ENCODE measurements at places on chromosomes 2 and 18.
A peak's percentile ranks its signal among the peaks of the same experiment; 100 is the strongest.

DNA sequence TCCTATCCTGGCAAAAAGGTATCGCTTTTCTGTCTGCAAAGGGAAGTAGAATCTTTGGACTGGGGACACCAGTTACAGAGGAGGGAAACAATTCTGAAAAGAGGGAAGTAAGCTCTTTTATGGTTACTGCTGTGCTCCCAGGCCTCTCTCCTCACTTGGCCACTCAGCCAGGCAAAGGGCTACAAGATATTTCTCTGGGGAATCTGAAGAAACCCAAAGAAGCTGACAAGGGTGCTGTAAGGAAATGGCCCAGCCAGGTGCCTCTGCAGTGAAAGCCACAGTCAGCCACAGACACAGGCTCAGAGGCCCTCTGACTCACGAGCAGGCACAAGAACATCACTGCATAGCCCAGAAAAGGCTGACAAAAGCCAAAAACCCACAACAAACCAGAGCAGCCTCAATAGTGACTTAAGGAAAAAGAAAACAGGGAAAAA is 5.8 kb downstream of the HDLBP start:
- DNase-seq = peak; percentile 43

DNA sequence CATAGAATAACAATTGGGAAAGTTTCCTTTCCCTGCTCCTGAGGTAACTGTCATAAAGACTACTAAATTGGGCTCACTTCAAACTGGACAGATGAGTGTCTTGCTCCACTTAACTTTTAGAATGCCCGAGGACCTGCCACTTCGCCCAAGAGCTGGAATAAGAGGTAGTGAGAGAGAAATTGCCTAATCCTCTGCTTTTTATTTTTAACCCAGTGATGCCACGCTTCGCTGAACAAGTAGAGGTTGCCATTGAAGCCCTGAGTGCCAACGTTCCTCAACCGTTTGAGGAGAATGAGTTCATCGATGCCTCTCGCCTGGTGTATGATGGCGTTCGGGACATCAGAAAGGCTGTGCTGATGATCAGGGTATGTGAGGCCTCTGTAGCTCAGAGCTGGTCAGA is 269.4 kb upstream of the LRRTM1 start:
- DNase-seq = no peak

DNA sequence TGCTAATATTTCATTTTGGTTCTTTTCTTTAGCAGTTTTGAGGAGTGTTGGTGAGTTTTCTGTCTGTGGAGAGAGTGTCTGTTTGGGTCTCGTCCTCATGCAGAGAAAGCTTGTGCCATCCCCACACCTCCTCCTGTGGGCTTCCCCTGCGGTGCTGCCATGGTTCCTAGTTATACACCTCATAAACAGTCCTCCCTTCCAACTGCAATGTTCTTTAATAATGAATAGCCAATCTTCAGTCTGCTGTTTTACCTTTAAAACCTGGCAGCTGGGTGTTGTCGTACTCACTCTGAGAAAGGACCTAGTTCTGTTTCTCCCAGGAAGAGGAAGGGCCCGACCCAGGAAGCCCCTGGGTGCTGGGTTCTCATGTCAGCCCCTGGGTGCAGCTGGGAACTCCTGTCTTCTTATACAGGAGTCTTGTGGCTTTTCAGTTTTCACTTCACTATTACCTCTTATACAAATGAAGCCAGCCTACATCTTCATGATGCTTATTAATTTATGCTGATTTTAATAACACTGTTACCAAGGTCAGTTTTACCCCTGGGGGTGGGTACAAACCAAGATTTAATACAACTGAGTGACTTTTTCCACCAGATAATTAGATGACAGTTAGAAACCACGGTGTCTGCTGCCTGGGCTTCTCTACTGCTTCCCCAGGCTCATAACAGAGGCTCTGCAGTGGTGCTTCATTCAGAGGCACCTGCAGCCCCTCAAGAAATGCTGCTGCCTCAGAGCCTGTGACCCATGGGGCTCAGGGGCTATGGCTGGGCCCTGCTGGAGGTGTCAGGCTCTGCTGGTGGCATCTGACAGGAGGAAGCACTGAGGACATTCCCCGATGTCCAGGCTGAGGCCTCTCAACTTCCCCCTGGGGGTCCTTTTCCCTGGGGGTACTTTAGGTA is 59.1 kb downstream of the COA5 start:
- DNase-seq = no peak

DNA sequence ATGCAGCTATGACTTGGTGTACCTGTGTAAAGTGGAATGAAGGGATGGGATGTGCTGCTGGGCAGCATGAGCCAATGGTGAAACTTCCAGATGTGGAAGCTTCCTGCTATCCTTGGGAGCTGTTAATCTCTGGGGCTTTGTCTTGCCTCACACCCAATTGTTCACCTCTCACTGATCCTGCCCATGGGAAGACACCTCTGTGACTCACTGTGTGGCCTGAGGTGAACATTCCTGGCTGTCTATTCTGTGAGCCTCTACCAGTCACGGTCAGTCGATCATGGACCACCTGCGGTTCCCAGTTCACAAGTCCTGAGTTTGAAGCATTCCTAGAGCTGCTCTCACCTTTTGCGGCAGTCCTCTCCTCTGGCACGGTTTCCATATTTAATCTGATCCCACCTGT is 12.1 kb downstream of the NEURL3 start:
- DNase-seq = no peak

DNA sequence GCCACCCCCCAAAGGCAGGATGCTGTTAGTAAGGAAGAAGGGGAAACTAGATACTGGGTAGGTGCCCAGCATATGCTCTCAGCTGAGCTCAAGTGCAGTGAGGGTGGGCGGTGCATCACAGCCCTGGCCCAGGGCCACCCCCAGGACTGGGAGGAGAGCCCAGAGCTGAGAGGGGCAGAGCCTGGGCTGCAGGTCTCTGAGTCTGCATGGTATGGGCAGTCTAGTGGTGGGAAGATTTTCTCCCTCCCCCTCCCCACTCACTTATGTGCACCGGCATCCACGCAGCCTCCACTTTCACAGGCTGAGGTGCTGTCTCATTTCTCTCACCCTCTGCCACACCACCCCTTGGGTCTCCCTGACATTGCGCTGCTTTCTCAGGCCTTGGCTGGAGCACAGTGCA is 48.5 kb upstream of the CAB39 start:
- no peak for DNase-seq

GRCh38 chr2:205827809-205828365 is 145.6 kb downstream of the NRP2 start:
- no peak for DNase-seq

- DNase-seq = no peak
Observed at GRCh38 chr18:76752400-76752799, 70.0 kb upstream of the ZNF236 start.

GRCh38 chr18:2237706-2238105 is 333.6 kb downstream of the METTL4 start:
- no peak for DNase-seq

DNA sequence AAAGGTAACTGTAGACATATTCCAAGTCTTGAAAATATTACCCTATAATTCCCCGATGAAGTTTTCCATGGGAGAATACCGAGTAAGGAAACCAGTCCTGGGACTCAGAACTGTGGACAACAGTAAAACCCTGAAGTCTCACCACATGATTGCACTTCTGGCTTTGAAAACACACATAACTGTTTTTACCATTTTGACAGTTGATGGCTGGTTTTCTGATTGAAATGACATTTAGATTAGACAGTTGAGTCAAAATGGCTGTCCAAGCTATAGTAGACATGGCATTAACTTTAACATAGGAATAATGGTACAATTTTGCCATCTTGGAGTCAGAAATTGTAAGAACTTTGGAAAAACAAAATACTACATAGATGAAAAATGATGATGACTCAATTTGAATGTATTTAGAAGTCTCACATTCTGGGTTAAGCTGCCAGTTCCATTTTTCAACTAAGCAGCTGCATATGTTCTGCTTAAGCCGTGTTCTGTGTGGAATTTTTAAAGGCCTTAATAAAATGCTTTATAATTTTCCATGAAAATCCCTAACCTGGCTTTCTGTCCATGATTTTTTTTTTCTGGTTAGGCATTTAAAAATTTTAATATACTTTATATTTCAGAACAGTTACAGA is 38.3 kb upstream of the WIPF1 start:
- DNase-seq = no peak

GRCh38 chr2:46002507-46002883 is 294.7 kb upstream of the EPAS1 start:
- DNase-seq = no peak

- no peak for DNase-seq
Observed at GRCh38 chr2:194591192-194591591, 1065.8 kb upstream of the SLC39A10 start.

GRCh38 chr2:67515056-67515455 is 117.9 kb downstream of the ETAA1 start:
- no peak for DNase-seq

GRCh38 chr18:693466-694187 is 18.8 kb downstream of the ENOSF1 start:
- no peak for DNase-seq

DNA sequence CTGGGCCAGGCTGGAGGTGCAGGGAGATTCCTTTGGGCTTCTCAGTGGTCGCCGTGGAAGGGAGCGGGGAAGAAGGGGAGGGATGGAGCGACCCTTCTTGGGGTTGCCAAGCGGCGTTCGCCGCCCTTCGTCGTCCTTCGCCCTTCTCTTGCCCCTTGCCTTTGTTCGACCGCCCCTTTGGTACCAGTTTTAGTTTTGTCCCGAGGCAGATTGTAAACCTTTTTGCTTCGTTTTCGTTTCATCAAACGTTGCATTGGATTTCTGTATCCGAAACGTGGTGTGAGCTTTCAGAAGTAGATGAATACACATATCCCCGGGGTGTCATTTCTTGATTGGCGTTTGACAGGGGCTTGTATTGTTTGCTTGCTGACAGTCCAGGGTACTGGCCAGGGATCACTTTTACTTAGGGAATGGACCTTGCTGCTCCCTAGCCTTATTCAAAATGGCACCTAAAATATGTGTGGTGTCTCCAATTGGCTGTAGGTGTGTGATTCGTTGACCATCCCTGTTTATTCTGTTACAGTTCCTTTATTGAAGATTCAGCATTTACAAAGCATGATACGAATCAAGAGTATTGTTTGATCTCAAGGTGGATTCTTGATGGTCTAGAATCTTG is 788 bp downstream of the USP14 start:
- DNase-seq = no peak

- DNase-seq = no peak
Observed at GRCh38 chr2:182230561-182230960, 196.3 kb downstream of the PDE1A start.

- no peak for DNase-seq
Observed at GRCh38 chr2:168255866-168256265, 8.5 kb upstream of the STK39 start.

DNA sequence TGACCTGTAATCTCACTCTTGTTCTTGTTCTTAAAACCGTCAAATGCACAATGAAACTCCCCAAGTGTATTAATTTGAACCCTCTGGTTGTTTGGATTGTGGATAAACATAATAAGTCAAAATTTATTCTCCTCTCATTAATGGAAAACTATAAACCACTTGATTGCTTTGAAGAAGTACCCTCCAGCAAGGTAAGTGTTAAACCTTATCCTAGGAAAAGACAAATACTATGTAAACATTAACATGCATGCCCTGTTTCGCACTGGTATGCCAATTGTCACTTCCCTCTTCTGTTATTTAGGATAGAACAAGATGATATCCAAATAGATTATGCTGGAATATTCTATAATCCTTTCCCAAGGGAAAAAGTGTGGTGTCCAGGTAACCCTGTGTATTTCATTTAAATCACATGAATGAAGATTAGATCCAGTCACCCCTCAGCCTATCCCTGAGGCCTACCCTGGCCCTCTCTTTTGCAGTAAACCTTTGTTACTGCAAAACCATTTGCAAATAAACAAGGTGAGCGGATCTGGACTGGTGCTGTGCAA is 1.3 kb downstream of the ADI1 start:
- DNase-seq = no peak

- DNase-seq = no peak
Observed at GRCh38 chr2:162261032-162261945, 18.0 kb upstream of the FAP start.

DNA sequence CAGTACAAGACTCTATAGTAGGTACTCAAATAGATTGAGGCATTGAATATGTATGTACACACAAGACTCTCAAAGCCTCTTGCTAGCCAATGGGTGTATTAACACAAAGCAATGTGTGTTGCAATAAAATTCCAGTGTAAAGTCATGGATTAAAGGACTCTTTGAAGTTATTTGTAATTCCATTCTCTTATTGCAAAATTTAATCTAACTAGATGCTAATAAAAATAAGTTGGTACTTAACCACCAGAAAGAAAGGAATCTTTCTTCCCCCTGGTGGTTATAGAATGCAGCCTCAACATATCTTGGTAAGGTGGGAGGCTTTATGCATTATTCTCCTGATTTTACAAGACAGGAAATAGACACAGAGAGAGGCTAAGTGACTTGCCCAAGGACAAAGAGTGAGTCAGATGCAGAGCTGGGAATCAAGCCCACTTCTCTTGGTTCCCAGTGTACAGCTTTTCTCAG is 18.0 kb downstream of the LRP1B start:
- DNase-seq = no peak

DNA sequence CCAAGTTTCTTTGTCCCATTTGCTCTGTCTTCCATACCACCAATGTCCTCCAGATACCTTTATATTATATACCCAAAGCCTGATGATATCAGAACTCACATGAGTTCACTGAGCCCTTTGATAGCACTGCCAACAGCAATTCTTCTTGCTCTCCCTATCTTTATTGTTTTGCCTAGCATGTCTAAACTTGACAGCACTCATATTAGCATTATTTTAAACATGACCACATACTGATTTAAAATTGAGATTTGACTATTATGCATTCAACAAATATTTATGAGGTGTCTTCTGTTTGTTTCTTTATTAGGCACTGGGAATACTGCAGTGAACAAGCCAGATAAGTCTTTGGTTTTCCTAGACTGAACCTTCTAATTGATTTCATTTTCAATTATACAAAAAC is 587.3 kb upstream of the GCFC2 start:
- DNase-seq = no peak

- DNase-seq = no peak
Observed at GRCh38 chr2:213125646-213126347, 25.6 kb downstream of the IKZF2 start.

- DNase-seq = peak; percentile 26
Observed at GRCh38 chr2:113886479-113887008, 3.3 kb upstream of the ACTR3 start.

- no peak for DNase-seq
Observed at GRCh38 chr2:161546635-161547034, 77.6 kb upstream of the SLC4A10 start.

DNA sequence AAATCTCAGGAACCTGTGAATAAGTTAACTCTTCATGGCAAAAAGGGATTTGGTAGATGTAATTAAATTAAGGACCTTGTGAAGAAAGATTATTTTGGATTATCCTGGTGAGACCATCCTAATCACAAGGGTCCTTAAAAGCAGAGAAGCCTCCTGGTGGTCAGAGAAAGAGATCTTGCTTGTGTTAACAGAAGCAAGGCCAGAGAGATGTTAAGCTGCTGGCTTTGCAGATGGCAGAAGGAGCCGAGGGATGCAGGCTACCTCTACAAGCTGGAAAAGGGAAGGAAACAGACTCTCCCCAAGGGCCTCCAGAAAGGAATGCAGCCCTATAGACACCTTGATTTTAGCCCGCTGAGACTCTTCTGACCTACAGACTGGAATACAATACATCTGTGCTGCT is 197.0 kb downstream of the STK39 start:
- DNase-seq = no peak

Measured in stimulated activated CD8-positive, alpha-beta memory T cell treated with anti-CD3 and anti-CD28 coated beads, Interleukin-4, amount 100 ng/mL, for 24 hours (primary cell).